ENCODE measurements at places on chromosomes 3 and 15.

GRCh38 chr3:4977001-4977852 is 2.0 kb upstream of the BHLHE40 start:
- peak; percentile 63 for DNase-seq

DNA sequence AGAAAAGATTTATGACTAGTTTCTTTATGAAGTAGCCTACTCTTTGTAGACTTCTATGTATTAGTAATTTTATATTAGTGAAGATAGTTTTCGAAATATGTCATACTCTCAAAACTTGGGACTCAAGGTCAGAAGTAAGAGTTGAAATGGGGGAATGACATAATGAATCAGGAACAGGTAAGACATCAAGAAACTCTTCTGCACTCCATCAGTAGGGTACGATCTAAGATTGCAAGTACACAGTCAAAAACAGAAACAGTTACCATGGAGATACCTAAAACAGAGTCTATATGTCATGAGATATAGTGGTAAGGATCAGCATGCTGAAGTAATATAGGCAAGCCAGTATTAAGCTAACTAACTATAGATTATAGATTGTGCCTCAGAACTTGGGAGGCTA is 187.0 kb upstream of the MLF1 start:
- no peak for DNase-seq

DNA sequence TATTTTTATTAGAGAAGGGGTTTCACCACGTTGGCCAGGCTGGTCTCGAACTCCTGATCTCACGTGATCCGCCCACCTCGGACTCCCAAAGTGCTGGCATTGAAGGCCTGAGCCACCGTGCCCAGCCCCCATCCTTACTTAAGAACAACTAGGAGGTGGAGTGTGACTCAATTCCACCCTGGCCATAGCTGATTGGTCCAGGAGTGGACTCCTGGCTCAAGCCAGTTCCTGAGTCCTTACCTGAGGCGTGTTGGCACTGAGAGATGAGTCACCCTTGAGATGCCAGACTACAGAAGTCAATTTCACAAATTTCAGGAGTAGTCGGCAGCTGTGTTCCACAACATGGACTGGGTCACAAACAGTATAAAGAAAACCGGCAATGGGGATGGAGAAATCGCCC is 124.2 kb downstream of the SHQ1 start:
- no peak for DNase-seq

DNA sequence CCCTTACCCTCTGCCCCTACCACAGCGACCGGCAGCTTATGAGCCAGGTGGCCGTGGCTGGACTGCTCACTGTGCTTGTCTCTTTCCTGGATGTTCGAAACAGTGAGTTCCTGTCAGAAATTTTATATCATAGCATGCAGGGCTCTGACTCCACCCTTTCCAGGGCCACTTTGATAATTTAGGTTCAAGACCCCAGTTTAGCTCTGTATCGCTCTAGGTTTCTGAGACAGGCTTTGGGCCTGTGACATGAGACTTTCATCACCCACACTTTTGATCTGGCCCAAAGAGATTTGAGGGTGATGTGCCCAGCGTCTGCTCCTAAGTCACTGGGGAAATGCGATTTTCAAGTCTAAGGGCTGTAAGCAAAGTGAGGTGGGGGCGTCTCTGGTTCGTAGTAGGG is 6.5 kb upstream of the EIF4G1 start:
- DNase-seq: no peak

DNA sequence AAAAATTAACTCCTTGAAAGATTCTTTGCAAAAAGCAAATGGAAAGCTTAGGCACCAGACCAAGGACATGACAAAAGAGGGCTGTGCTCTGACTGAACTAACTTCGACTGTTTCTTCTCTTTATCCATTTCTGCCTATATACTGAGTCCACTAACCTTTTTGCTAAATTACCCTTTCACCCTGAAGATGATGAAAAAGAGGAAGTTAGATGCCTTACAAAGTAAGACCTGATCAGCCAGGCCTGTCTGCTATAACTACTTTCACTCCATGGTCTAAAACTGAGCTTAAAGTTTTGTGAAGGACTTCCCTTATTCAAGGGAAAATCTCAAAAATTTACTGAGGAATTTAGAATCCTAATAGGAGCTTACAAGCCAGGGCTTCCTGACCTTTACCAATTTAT is 6.2 kb upstream of the IGSF10 start:
- DNase-seq: no peak
